ENCODE measurements at places on chromosomes 1 and 21. TPM values are rescaled to one million over a fixed set of nuclear protein-coding genes. Genes with fewer than 3 reads are reported as not detected.

Gene KIF26B
- 0.89 TPM for total RNA-seq

Gene ACBD3
- 32.8 TPM for total RNA-seq

Gene NBPF10
- 1.8 TPM for total RNA-seq

- no peak for DNase-seq
Measured at GRCh38 chr1:96651517-96651916, 70.1 kb upstream of the PTBP2 start.

GRCh38 chr1:1540090-1540817 is at the start of gene TMEM240:
TMEM240 (minus strand) TSS chr1:1540624; CDS start chr1:1540346, 278 bp downstream.
- peak; percentile 91 for DNase-seq

DNA sequence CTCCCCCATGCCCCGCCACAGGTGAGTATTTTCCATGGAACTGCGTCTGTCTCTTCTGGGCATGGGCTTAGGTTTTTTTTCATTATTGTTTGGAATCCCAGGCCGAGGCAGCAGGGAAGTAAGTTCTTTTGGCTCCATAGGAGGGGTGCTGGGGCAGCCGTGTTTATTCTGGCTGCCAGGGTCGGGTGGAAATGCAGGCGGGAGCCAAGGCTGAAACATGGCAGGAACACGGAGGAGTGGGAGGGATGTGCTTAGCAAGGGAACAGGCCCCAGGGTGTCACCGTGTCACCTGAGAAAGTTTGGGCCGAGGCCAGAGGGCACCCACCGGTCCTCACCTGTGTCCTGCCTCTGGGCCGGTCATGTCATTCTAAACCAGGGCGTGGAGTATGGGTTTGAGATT is 4.5 kb upstream of the DHRS3 start:
- DNase-seq = peak; percentile 48

DNA sequence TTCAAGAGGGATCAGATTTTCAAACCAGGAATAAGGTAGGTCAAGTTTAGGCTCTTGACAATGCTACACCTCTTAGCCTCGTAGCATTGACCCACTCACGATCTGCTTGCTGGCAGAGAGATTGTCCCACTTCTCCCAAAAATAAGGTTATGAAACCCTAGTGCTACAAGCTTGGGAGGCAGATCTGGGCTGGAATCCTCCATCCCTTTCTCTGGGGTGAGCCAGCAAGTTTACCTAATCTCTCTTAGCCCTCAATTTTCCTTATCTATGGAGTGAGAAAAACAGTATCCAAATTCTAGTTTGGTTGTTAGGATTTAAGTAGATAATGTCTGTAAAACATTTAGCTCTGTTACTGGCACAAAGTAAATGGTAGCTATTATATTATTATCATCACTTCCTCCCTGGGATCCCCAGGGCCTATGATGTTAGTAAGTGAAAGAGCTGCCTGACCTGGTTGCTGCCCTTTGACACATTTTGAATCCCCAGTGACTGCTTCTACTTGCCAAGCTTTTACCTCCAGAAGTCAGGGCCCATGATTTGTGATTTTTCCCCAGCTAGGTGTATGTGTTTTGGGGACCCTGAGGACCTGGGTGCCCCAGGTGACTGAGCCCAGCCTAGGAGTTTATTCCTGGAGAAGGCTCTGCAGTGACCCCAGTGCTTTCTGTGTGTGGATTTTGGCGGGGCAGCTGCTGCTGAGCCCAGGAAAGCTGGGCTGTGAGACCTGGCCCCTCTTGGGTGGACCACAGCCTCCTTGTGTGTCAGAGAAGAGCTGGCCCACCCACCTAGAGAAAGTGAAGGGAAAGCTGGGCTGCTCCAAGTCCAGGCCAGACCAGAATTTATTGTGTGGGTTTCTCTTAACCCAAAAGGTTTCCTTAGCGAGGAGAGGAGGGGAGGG is 48.2 kb upstream of the VANGL1 start:
- peak; percentile 32 for DNase-seq

- DNase-seq = no peak
Measured at GRCh38 chr1:199029401-199029800, 390.6 kb downstream of the PTPRC start.

Gene LCE2C
- total RNA-seq = not detected

Gene HRNR
- not detected for total RNA-seq

GRCh38 chr1:9373619-9374018 is 80.9 kb downstream of the SPSB1 start:
- DNase-seq = no peak

GRCh38 chr1:226664413-226665101 is 74.5 kb downstream of the ITPKB start:
- peak; percentile 99 for DNase-seq

- no peak for DNase-seq
Measured at GRCh38 chr1:29017975-29018712, 103.8 kb downstream of the EPB41 start.

GRCh38 chr1:147721716-147722115 is 38.7 kb downstream of the GJA5 start:
- no peak for DNase-seq

DNA sequence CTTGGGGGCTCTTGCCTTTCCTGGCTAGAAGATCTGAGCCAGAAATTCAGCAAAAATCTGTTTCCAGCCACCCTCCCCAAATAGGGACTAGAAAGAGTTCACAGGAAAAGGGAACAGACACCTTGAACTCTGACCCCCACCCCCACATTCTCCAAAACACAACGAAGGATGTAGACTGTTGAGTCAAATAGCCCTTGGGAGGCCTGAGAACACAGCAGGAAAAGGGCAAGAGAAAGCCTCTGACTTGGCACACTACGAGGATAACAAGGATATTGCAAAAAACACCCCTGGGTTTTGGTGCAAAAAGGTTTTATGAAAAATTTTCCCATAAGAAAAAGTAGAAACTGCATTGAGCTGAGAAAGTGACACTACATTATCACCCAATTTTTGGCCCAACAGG is 1.9 kb upstream of the YRDC start:
- no peak for DNase-seq

GRCh38 chr1:43719063-43719462 is 11.7 kb downstream of the ST3GAL3 start:
- DNase-seq = no peak

Gene LENEP
- 0.40 TPM for total RNA-seq

- no peak for DNase-seq
Measured at GRCh38 chr1:116738673-116739370, 15.4 kb upstream of the CD2 start.

- DNase-seq = peak; percentile 30
Measured at GRCh38 chr1:107344836-107345235, 204.0 kb downstream of the NTNG1 start.

Gene FRRS1
- 4.8 TPM for total RNA-seq

GRCh38 chr1:75985827-75986226 is 53.6 kb upstream of the ASB17 start:
- no peak for DNase-seq

Gene S100A2
- 3.4 TPM for total RNA-seq

DNA sequence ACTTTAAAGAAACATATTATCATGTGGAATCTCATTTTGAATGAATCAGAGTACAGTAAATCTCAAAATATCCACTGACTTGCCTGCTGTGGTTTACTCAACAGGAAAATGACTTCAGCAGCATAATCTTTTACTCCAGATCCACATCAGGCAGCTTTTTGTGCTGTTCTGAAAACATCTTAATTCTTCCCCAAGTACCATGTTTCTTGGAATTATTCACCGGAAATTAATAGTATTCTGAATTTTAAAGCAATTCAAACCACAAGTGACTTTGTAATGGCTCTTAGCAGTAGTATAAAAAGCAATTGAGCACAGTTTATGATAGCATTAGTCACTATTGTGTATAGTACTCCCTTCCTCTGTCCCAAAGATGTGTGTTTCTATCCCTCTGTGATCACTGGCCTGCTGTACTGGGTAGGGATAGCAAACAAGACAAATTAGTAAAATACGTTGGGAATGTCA is 64.2 kb upstream of the ERRFI1 start:
- peak; percentile 92 for DNase-seq

DNA sequence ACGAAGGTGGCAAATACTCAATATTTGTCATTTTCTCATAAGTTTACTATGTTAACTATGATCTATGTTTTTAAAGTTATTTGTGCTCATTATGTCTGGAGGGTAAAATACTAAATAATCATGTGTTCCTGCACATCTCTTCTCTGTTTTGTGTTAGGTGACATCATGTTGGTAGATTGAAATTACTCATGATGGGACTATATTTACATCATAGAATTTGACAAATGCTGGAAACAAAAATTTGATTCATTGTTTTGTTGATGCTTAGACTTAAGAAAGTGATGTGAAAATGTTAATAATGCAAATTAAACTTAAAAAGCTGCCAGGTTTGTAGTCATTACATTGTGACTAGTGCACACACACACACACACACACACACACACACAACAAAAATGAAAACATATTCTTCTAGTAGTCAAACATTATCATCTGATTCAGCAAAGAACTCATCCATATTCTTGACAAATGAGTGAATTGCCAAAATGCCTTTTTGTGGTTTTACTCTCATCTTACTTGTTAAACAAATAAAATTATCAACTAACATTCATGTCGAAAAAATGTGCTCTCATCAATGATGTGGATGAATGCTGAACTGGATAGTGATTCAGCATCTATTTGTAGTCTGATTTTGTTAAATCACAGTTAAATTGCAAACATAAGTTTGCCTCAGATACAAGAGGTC is 870.7 kb downstream of the BRINP3 start:
- DNase-seq = no peak

Gene C1QB
- total RNA-seq = 18.5 TPM

- no peak for DNase-seq
Measured at GRCh38 chr21:44304877-44305293, 5.0 kb downstream of the PFKL start.

GRCh38 chr1:200646515-200646914 is 23.2 kb downstream of the DDX59 start:
- DNase-seq = peak; percentile 61

DNA sequence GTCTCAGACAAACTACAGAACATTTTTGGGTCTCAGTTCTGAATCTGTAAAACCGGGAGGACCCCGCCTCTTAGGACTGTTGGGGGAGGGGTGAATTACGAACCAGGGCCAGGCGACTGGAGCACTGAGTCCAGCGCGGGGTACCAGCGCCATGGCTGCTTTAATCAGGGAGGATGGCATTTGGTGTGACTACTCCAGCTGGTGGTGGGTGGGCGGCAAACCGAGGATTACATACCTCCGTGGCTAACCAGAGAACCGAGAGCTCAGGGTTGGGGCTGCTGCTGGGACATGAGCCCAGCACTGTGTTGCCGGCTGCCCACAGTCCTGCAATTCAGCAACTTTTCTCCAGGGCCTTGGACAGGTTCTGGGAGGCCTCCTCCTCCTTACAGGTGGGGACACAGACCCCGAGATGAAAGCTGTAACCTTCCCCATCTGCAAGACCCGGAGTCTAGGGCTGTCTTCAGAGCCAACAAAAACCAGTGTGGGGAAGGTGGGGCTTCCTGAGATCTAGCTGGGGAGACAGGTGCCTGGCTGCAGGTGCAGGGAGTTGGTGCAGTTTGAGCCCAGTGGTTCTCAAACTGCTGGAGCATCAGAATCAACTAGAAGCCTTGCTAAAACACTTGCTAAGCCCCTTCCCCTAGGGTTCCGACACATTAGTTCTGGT is 273.5 kb downstream of the FOXD2 start:
- DNase-seq = no peak

- no peak for DNase-seq
Measured at GRCh38 chr1:244439391-244440032, 12.2 kb downstream of the ADSS2 start.

- no peak for DNase-seq
Measured at GRCh38 chr1:3321559-3322449, 132.7 kb upstream of the ARHGEF16 start.

DNA sequence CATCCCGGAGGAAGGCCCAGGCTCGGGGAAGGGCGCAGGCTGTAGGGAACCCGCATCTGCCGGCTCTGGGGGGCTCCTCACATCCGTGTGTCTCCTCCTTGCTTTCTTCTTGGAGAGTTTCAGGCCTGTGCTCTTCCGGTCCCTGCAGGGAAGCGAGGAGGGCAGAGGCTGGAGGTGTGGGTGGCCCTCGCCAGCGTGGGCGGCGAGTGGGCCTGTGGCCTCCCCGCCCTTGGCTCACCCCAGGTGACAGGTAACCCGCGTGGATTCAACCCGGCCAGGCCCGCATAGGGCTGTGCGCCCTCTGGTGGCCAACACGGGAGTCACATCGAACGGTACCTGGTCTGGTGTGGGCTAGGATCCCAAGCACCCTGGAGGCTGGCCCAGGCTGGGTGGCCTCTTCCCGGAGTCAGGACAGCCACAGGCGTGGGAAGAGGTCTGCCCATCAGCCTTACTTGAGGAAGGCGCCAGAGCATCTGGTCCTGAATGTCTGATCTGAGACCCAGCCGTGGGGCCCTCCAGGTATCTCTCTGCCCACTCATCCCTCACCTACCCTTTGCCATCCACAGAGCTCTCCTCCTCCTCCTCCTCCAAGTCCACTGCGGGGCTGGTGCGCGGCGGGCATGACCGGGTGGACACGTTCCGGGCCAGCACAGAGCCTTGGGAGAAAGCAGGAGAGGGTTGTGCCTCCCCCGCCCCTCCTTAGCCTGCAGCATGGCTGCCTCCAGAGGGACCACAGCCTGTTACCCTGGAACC is 9.6 kb upstream of the TNFRSF25 start:
- no peak for DNase-seq

Gene SLC30A10
- total RNA-seq = 0.71 TPM

All from muscle of leg (tissue), 16 donors.